Calu3 (cell line): ENCODE measurements at places on chromosomes 6 and 20.

DNA sequence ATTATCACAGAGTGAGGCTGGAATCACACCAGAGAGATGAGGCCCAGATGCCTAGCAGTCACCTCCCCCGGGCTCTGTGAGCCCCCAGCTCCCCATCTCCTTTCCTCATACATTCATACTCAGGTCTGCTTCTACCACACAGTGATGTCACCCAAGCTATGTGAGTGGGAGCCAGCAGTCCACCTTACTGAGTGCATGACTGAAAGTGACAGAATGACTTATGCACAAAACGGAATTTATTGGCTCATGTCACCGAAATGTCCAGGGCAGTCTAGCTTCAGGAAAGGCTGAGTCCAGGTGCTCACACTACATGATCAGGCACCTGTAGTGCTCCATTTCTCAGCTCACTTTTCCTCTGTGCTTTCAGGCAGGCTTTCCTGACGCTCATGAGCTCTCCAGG is 36.7 kb upstream of the CCN6 start:
- DNase-seq = no peak

GRCh38 chr6:34095136-34095505 is 50.8 kb downstream of the GRM4 start:
- DNase-seq = no peak

DNA sequence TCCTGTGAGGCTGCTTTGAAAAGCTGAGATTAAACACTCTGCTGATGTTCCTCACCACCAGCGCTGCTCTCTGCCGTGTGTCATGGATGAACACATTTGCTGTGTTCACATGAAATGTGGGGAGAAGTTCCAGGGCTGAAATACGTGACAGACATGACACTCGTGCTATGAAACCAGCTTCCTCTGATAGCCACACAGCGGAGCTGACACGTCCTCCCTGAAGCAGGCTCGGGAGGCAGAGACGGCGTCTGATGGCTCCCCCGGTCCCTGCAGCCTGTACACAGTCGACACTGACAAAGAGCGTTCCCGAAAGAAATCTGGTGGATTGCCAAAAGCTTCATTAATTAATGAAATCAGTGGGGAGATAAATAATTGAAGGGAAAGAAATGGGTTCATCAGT is 17.5 kb downstream of the AGPAT4 start:
- no peak for DNase-seq

- no peak for DNase-seq
Observed at GRCh38 chr6:11480541-11480940, 57.0 kb upstream of the TMEM170B start.

DNA sequence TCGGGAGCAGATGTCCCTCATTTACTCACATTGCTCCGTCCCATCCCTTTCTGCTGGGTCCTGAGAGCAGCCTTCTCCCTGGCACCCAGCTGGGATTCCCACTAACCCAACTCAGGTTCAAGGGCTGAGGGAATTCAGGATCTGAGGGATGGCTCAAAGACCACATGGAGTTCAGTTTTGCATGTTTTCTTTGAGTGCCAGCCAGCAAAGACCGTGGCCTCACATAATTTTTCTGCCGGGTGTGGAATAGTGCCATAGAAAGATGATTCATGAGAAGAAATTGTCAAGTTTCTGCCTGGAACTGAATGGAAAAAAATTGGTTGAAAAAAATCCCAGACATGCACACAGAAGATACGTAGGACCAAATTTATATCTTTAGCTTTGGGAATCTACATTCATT is 168.6 kb downstream of the CD83 start:
- no peak for DNase-seq

DNA sequence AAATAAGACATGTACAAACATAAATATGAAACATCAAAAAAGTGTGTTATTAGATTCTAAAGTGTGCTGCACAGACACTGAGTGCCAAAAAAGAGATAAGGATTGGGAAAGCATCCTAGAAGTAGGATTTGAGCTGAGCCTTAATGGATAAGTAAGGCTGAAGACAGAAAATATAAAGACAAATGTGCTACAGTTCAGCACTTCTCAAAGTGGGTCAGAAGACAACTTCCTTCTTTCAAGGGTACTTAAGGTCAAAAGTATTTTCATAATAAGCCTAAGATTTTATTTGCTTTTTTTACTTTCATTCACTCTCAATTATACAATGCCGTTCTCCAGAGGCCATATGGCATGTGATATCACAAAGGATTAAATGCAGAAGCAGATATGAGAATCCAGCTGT is 16.8 kb downstream of the USP45 start:
- no peak for DNase-seq

DNA sequence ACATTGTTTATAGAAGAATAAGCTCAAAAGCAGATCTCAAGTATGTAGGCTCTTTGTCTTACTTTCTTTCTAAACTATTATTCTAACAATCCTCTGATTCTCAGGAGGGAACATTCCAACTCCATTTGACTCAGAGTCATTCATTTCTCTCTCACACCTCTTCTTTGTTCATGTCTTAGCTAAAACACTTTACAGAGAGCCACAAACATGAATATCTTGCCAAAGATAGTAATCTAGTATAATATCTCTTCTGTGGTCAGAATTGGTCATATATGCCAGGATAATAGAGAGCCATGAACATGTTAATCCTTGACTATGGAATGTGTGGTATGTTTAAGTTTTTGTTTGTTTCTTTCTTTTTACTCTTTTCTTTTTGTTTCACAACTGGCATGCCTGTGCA is 456.0 kb upstream of the PTCHD4 start:
- DNase-seq = no peak

- DNase-seq = peak; percentile 71
Observed at GRCh38 chr20:17568972-17569521, 828 bp upstream of the DSTN start.

DNA sequence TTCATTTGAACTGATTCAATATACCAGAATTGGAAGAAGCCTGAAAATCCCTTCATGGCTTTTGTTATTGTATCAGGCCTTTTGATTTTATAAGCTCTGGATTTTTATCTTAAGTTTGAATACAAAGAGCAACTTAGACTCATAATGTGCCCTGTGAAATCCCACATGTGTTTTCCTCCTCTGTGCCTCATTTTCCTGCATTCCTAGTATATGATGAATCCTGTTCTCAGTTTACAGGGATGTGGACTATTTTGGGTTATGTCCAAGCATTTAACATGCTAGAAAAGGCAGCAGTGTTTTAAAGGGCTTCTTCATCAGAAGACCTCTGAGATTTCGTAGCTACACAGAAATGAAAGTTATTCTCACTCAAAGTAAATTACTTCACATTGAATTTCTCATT is 455.0 kb downstream of the RFPL4B start:
- DNase-seq = no peak

DNA sequence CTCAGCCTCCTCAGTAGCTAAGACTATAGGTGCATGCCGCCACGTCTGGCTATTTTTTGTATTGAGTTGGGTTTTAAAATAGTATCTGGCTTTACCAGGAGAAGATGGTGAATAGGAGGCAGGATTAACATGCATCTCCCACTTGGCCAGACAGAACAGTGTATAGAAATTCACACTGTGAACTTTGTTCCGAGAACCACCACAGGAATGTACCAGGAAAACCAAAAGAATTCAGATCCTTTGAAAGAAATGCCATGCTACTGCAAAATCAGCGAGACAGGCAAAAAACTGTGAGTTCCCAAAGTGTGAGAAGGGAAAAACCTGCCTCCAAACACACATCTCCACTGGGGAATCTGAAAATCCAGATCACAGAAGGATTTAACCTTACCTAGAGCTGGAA is 327.6 kb downstream of the NKAIN2 start:
- DNase-seq = peak; percentile 10

- no peak for DNase-seq
Observed at GRCh38 chr6:3746119-3746691, 5.3 kb downstream of the PXDC1 start.

DNA sequence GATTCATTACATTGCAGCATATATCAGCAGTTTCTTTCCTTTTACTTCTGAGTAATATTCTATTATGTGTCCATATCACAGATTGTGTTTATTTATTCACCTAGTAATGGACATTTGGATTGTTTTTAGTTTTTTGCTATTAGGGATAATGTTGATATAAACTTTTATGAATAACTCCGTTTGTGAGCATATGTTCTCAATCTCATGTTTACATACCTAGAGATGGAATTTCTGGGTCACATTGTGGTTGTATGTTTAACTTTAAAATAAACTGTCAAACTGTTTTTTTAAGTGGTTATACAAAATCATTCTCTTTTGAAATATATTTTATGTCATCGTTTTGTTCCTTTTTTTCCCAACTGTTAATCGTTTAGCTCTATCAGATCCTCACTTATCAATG is 311.6 kb downstream of the MMUT start:
- no peak for DNase-seq

DNA sequence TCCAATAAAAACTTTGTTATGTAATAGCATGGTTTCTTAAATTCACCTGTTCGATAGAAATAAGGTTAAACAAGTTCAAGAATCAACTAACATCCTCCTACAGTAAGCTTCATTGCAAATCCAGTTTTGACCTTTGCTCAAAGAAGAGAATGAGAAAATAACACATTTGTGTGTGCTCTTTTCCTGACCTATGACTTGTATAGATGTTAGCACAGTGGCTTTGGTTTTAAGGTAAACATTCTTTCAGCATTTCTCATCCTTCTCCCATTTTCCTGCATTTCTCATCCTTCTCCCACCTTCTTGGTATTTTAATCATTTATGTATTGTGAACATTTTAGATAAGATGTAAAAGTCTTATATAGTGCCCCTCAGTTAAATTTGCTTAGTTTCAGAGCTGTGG is 73.9 kb downstream of the PLCB1 start:
- DNase-seq = no peak

GRCh38 chr6:36593569-36594028 is 563 bp upstream of the SRSF3 start:
- peak; percentile 66 for DNase-seq

GRCh38 chr20:828987-829386 is 4.5 kb upstream of the FAM110A start:
- no peak for DNase-seq

- peak; percentile 41 for DNase-seq
Observed at GRCh38 chr20:49603209-49603627, 35.3 kb upstream of the PTGIS start.

GRCh38 chr6:132275066-132275970 is 126.0 kb downstream of the MOXD1 start:
- DNase-seq = no peak

GRCh38 chr20:11350126-11351005 is 567.3 kb upstream of the BTBD3 start:
- no peak for DNase-seq

DNA sequence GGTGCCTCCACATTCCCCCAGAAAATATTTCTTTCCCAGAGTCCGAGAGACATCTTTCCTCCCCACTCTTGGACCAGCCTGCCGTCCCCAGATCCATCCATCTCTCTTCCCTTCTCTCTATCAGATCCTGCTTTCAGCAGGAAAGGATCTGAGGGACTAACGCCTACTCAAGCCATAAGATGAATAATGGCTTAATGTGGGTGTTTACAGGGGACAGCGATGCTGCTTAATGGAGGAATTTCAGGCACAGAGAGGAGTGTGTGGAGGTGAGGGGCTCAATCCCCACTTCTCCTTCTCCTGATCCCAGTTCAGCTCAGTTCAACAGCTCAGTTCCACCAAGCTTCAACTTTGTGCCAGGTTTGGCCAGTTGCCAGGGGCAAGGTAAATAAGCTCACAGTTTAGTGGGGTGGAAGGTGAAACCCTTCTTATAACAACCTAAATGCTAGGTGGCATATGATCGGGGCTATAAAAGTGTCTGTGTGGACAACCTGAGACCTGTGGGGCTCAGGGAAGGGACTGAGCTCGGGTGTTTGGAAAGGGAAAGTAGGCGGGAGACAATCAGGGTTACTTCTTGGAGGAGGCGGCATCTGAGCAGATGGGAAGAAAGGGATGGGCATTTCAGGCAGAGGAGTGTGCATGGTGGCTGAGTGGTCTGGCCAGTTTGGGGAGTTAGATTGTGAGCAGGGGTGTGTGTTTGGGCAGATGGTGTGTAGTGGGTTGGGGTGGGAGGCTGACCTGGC is 55.8 kb downstream of the CDH22 start:
- DNase-seq = no peak

DNA sequence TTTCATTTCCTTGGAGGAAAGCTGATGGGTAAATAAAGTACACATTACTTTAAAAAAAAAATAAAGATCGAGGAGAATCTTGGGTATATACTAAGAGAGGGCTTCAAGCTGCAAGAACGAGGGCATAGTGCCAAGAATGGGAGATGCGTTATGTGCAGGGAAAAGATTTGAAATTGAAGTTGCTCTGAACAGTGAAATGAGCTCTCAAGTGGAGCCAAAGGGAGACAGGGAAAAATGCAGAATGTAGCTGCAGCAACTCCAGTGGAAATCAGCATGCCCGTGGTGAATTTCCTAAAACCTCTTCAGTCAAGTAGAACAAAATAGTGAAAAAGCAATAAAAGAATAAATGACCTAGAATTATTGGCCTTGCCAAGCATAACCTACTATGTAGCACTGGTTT is 11.4 kb upstream of the COL9A1 start:
- DNase-seq = no peak

- no peak for DNase-seq
Observed at GRCh38 chr6:89346433-89346832, 6.1 kb downstream of the UBE2J1 start.
